ENCODE measurements at places on chromosomes 5 and 9.

DNA sequence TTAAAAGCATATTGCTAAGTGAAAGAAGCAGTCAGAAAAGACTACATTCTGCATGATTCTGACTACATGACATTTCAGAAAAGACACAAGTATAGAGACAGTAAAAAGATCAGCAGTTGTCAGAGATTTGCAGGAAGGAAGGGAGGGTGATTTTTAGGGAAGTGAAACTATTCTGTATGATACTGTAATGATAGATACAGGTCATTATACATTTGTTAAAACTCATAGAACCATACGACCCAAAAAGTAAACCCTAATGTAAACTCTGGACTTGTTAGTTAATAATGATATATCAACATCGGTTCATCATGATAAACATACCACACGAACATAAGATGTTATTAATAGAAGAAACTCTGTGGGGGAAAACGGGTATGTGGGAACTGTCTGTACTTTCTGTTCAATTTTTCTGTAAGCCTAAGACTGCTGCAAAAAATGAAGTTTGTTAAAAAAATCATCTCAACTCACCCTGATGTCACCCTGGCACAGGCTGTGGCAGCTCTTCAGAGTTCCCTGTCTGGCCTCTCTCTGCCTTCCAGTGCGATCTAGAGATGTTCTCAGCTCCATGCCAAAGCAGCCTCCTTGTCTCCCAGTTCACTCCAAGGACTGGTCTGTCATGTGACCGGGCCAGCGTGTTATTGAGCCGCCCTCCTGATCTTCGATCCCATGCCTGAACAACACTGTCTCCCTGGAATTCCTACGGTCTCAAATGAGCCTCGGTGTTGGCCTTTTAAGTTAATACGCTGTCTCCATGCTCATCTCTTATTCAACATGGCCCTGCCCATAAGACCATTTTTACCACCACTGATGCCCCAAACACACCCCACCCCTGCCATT lies 35.4 kb downstream of the PRLR start:
- no peak for DNase-seq

- no peak for DNase-seq
These were observed 488.1 kb upstream of the TLE4 start for GRCh38 chr9:79083621-79084020.

DNA sequence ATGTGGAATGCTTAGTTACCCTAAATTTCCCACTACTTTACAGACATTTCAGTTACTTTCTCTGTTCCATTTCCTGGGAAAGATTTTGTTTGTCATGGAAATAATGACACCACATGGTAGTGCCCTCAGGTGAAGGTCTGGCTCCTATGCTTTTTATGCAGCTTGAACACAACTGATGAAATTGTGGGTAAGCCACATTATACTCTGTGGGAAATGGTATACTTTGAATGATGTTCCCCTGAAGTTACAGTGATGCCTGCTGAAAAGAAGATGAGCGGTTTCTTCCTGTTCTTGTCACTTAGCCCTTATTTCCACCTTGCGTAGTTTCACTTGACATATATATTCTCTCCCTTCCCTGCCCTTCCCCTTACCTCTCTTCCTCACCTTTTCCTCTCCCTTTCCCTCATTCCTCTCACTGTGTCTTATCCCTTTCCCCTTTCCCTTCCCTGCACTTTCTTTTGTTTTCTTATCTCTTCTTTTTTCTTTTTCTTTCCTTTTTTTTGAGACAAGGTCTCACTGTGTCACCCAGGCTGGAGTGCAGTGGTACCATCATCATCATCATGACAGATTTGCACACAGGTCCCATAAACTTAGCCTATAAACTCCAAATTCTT lies 280.8 kb upstream of the IL12B start:
- no peak for DNase-seq

- no peak for DNase-seq
These were observed 138.5 kb downstream of the SLC24A2 start for GRCh38 chr9:19650312-19650711.

- DNase-seq = no peak
These were observed 48.9 kb upstream of the RNF130 start for GRCh38 chr5:180120237-180121101.

- no peak for DNase-seq
These were observed 14.9 kb downstream of the CHD1 start for GRCh38 chr5:98913911-98914310.

DNA sequence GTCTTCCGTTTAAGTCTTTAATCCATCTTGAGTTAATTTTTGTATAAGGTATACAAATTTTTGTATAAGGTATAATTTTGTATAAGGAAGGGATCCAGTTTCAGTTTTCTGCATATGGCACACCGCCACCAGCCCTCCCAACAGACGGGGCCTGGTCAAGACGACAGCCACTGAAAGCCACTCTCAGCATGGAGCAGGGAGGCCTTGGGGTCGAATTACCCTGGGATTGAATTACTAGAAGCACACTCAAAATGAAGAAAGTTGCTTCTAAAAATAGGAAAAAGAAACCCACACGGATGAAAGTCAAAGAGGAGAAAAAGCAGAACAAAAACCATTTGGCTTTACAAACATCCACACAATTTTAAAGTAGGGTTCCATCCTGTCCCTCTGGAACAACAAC lies 586.2 kb upstream of the ADAMTS16 start:
- DNase-seq = peak; percentile 2
